ENCODE measurements at places on chromosomes 12 and 14.

DNA sequence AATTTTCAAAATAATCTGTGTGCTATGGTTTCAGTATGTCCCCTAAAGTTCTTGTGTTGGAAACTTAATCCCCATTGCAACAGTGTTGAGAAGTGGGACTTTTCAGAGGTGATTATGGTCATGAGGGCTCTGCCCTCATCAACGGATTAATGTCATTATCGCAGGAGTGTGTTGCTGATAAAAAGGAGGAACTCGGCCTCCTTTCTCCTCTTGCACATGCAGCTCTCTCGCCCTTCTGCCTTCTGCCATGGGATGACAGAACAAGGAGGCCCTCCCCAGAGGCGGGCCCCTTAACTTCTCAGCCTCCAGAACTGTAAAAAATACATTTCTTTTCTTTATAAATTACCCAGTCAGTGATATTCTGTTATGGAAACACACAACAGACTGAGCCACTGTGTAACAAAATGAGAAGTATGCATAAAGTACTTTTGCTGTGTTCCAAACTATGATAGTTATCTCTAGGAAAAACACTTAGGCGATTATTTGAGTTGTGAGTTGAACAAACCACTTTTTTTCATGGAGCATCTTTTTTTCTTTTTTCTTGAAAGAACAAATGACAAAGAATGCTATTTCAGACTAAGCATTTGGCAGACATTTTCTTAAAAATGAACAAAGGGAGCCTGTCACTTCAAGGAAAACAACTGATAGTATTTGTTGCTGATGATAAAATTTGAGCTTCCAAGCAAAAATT is 134.8 kb upstream of the FUT8 start:
- DNase-seq, result no peak

- DNase-seq, result no peak
These were observed 144.4 kb downstream of the CAND1 start for GRCh38 chr12:67413577-67413976.

- DNase-seq, result no peak
These were observed 13.8 kb downstream of the TAOK3 start for GRCh38 chr12:118358612-118359540.

- no peak for DNase-seq
These were observed 27.3 kb upstream of the CHPT1 start for GRCh38 chr12:101670007-101670671.

DNA sequence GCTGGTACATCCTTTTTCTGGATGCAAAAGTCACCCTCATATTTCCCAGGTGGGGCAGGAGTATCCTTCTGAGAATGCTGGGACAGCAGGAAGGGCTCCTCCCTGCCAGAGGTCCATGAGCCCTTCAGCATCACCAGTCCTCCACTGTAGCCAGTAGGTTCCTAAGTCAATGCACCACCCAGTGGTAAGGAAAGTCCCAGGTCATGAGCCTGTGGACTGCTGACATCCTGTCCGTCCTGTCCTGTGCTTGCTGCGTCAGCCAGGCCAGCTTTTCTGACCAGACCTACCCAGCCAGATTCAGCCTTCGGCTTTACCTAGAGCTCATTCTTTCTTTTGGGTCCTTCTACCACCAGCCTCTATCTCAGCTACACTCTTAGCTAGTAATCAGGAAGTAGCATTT is 23.0 kb upstream of the ACTN1 start:
- DNase-seq, result no peak

DNA sequence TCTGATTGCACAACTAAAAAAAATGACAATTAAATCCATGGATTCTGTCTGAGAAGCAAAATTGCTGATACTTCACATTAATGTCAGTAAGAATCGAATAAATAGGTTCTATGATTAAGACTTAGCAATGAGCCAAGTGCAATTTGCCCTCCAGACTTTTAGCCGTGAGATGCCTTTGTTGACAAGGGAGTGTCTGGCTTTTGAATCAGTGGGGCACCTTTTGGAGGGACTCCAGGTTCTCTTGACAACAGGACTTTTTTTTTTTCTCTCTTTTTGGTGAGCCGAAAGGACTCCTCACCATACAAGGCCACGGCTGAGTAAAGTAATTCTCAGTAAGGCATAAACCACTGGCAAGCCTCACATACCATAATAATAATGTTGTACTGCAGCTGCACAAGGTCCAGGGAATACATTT is 4.7 kb upstream of the MDM1 start:
- DNase-seq, result no peak

GRCh38 chr12:27576667-27577347 is 52.8 kb downstream of the PPFIBP1 start:
- no peak for DNase-seq

- no peak for DNase-seq
These were observed 47.3 kb downstream of the RAB35 start for GRCh38 chr12:120069278-120069677.

DNA sequence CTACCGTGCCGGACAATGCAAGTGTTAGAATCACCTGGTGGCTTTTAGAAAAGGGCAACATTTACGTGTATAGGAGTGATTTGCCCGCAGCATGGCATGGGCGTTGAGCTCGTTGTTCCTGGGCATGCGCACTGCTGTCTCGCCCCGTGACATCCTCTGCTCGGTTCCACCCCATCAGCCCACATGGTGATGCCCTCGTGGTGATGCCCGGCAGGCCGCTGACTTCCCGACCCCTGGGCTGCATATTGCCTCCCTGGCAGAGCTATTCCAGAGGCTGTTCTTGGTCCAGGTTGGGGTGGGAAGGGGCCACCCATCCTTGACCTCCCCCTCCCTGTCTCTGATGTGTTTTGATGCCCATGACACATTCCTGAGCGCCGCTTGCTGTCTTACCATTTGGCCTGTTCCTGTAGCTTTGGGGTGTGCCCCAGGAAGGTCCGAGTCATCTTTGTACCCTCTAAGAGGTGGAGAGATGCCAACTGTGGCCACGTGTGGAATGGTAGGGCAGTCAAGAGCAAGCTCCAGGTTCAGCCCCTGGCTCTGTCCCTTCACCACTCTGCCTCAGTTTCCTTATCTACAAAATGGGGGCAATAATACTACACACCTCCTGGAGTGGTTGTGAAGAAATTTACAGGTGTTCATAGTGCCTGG is 4.8 kb downstream of the HIP1R start:
- no peak for DNase-seq

- no peak for DNase-seq
These were observed 587 bp downstream of the DLK1 start for GRCh38 chr14:100727086-100727872.

DNA sequence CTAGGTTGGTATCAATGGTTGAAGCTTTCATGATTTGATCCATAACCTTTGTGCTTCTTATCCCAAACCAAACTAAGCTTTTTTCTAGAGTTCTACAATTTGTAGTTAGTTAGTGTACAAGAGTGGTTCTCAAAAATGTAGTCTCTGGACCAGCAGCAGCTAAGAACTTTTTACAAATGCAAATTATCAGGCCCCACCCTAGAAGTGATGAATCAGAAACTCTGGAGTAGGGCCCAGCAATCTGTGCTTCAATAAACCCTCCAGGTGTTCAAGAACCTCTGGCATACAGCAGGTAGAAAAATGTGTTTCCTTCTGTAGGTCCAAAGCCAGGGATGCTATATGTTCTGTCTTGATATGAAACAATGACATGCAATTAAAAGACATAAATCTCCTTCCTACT is 26.1 kb upstream of the ACTR6 start:
- DNase-seq, result no peak

- DNase-seq, result no peak
These were observed 33.3 kb downstream of the TTC7B start for GRCh38 chr14:90782892-90783291.

GRCh38 chr12:5433081-5433844 is 1.4 kb downstream of the NTF3 start:
- no peak for DNase-seq

DNA sequence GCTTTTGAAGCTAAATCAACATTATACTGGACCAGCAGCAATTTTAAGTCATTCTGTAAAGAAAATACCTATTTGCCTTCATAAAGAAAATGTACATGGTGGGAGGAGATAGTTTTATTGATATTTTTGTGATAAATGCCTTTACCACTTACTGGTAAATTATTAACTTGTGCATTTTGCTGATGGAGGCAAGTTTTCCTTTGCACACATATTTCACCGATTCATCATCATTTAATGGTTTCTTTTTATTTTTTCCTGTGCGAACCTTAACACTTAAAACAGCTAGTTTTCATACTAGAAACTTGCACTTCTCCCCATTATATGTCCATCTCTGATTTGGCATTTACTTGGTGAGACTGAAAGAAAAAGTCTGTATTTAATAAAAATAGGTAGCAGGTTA is 239.3 kb downstream of the TRHDE start:
- DNase-seq, result no peak

DNA sequence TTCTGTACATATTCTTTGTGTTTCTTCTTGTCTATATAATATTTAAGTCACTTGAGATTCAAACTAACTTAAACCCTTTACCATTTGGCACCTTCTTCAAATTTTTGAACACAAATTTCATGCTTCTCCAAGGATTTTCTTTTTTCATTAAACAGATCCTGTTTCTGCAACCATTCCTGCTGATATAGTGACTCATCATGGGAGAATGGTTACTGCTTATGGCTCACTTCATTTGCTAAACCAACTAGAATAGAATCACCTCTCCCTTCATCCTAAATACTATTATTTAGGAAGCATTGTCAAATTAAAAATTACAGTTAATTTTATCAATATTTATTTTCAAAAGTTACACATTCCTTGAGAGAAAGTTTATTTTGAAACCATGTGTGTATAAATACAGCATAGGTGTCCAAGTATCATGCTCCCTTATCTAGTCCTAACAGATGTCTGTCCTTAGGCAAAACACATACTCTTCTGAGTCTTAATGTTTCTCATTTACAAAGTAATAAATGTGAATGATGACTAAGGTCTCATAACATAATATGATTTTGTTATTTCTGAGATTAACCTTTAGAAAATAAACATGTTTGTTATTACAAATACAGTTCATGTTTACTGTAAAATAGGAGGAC is 40.7 kb downstream of the PLCZ1 start:
- no peak for DNase-seq

DNA sequence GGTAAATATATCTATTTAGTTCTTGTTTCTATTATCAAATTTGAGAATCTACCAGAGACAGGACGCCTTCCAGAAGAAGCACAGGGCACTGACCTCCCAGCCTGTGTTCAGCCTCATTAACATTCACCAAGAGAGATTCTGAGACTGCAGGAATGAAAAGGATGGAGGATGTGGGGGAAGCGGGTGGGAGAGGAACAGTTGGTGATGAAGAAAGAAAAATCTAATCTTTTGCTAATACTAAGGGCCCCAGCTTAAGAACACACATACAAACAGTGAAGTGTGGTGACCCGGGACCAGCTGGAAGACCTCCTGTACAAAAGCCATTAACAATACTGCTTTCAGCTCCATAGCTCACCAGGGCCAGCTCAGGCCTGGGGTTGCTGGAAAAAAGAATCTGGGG is 160.5 kb downstream of the NUAK1 start:
- no peak for DNase-seq

DNA sequence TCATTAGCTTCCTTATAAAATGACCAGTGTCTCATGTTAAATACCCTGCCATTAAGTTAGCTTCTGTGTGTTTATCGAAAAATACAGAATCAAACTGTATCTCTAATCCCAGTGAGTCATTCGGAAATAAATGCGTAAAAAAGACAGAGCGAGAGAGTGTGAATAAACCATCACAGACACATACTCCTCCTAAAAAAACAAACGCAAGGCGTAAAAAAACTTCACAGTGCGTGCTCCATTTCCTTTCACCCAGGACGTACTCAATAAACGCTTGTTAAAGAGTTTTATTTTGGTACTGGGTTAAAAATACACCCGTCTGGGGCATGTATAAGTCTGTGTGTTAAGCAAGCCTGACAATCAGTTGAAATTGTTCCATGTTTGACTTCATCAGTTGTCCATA is 58.8 kb upstream of the ISM2 start:
- no peak for DNase-seq

GRCh38 chr12:27733052-27733656 is 22.5 kb downstream of the MRPS35 start:
- DNase-seq, result no peak

GRCh38 chr12:3732901-3733300 is 20.0 kb downstream of the CRACR2A start:
- DNase-seq, result no peak

DNA sequence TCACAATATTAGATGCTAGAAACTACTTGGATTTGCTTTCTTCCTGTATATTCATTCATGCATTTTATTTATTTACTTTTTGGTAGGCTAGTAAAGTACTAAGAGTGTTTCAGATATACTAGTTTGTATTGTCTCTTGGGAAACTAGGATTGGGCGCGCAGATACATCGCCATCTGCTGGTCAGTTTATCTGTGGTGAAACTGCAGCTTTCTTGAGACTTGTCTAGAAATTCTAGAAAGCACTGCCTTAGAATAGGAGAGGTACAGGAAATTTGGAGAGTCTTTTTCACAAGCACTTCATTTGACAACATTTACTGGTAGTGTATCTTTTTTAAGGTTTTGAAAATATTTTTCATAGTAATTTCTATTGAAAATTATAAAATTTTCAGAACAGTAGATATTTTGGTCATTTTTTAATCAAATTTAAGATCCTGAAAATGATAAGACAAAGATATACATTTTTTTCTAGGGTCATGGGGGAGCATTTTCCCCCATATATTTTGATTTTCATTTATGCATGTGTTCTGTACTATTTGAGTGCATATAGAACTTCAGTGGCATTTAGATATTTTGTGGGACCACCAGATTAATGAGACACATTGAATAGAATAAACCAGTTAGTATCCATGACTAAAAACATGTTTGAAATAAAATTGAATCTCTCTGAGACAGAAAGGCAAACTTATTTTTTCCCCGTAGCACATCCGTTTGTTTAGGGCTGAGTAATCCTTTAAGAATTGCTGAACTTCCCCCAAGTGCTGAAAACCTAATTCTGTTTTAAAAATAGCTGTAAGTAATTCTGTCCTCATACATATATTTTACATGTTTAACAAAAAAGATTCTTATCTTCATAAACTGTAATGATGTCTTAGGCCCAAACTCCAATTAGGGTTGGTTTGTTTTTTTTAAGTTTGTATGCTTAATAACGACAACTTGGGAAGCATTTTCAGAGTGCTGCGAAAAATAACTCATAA is 44.5 kb downstream of the SLC38A6 start:
- peak; percentile 16 for DNase-seq

DNA sequence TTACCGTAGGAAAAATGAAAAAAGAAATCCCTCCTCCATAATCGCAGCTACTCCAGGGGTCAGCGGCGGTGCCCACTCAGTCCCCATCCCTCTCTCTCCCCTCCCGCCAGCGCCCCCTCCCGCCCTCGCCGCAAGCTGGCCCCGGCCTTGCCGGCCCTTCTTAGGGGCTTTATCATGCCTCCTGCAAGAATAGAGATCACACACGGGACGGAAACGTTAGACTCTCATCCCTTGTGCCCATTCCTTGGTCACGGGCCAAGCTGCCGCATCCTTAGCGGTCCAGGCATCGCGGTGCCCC is 692 bp upstream of the COX14 start:
- DNase-seq, result no peak

DNA sequence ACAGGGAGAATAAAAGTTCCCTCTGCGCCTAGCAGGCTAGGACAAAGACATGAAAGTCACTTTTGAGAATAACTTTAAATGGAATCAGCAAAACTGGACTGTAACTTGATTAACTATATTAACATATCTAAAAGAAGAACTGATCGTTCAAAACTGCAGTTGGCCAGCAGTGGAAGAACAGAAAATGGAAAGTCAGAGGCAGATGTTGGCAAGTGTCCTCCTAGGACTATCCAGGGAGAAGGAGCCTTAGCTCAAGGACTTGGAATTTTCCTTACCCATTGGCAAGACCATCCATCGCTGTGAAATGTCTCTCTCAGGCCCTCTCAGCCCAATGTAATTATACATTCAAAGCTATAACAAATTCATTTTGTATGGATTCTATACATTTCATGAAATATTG is 419.7 kb downstream of the ATP23 start:
- no peak for DNase-seq
